ENCODE measurements at places on chromosomes 6 and 20.

DNA sequence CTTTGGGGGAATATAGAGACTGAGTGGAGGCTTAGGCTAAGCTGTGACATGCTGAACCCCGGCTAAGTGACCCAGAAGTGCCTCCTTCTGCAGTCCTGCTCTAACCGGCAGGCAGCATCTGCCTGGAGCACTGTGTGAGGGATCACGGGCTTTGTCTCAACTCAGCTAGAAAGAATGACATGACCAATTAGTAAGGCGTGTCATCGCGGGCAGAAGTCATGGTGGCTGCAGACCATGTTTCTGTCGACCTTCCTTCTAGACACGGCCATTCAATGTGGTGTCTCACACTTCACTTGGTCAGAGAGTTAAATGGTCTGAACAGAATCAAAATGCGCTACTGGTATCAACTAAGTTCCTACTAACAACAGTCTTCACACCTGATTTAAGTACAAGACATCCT, 35.0 kb downstream of the HUS1B start:
- no peak for DNase-seq

DNA sequence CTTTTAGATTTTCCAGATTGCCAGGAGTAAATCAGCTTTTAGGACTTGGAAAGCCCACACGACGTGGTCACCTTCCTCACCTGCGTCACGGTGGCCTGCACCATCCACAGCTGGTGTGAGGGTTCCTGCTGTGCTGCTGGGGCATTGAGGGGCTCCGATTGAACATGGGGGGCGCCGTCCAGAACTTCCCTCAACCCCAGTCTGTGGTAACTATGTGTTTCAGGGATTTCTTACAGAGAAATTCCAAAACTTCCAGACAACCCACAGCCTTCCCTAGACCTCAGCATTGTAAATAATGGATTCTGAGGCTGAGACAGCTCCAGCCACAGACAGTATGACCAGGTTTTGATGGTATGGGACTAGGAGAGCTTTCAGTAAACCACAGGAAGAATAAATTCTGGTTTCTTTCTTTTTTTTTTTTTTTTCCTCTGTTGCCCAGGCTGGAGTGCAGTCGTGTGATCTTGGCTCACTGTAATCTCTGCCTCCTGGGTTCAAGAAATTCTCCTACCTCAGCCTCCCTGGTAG, 46.7 kb upstream of the IRF4 start:
- DNase-seq: no peak

DNA sequence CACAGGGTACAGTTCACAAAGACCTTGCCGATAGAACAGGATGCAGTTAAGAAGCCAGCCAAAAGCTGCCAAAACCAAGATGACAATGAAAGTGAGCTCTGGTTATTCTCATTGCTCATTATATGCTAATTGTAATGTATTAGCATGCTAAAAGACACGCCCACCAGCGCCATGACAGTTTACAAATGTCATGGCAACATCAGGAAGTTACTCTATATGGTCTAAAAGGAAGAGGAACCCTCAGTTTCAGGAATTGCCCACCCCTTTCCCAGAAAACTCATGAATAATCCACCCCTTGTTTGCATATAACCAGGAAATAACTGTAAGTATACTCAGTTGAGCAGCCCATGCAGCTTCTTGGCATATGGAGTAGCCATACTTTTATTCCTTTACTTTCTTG, 748.7 kb downstream of the QKI start:
- DNase-seq: no peak

- DNase-seq: no peak
These were observed 542.3 kb upstream of the JARID2 start for GRCh38 chr6:14703586-14703985.

GRCh38 chr20:44858606-44859360, 26.7 kb upstream of the YWHAB start:
- DNase-seq: no peak

Data from Right ventricle myocardium superior (tissue), 1 donor.